ENCODE measurements at places on chromosomes 13 and 19.
A peak's percentile ranks its signal among the peaks of the same experiment; 100 is the strongest.

DNA sequence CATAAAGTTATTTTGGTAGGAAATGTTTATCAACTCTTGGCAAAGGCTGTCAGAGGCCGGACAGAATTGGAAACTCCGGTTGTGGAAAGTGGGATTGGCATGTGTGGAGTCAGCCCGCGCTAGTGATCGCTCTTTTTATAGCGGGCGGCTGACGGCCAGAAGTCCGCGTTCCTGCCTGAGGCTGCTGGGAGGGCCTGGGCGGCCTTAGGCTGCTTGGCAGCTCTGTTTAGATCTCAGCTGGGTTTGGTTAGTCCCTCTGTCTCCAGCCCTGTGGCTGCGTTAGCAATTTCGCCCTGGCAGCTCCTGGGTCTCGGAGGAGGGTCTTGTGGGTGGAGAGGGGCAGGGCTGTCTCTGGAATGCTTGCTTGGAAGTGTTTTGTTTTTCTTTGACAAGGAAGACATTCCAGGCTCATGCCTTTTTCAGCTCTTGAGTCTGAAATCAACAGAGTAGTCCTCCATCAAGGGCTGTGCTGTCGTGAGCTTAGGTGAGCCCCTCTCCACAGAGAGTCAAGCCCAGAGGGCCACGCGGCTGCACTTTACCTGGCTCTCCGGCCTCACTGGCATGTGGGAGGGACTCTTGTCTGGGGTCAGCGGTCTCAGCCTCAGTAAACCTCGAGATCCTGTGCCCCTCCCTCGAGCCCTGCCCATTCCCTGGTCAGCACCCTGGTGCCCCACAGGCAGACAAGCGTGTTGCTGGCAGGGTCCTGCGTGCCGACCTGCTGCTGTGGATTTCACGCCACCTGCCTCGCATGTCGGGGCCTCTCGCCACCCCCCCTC is 22.5 kb downstream of the DOT1L start:
- no peak for DNase-seq

DNA sequence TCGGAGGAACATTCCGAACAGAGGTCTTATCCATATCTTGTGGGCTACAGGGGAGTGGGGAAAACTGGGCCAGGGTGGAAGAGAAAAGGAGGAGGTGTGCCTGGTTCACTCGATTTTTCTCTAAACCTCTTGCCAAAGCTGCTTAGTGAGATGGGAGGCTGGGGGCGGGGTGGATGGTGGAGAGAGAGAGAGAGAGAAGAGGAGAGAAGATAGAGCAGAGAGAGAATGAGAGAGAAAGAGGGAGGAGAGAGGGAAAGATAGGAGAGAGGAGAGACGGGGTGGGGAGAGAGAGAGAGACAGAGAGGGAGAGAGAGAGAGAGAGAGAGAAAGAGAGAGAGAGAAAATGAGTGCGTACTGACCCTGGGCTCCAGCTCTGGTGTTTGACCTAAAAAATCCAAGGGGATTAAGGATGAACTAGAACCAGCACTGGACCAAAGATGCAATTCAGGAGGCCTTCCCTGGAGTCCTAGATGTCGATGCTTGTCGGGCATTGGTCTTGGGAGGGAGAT is 14.1 kb downstream of the NOVA2 start:
- no peak for DNase-seq

DNA sequence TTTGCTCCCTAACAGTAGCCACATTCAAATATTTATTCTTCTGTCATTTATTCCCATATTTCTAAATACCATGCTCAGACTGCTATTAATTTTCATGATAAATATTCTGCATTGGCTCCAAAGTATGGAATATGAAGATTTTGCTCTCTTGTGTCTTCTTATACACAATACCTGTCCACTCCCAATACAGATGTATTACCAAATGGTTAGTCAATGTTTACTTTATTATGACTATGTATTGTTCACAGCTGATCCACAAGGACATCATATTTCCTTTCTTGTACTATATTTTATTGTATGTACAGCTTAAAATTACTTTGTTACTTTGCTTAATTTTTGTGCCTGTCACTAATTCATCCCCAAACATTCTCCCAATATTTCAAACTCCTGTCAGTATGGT is 322.3 kb downstream of the OXGR1 start:
- DNase-seq = no peak

GRCh38 chr19:33248954-33249613 is 23.4 kb upstream of the SLC7A10 start:
- no peak for DNase-seq

- no peak for DNase-seq
Observed at GRCh38 chr13:107977071-107977574, 238.2 kb downstream of the LIG4 start.

DNA sequence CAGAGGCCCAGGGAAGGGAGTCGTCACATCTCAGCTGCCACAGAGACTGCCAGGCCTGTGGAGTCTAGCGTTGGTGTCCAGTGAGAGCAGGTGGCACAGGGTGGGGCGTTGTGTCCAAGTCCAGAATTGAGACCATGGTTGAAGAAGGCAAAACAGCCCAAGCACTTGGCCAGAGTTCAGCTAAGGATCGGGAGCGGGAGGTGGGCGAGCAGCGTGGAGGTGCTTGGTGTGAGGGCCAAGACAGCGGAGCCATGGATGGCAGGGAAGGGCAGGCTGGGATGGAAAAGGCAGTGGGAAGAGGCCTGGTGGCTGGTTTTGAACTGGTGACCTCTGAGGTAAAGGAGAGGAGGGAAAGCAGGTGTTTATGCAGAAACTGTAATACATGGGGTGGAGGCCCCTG is 8.0 kb downstream of the IGFLR1 start:
- DNase-seq = no peak

GRCh38 chr13:48636550-48636949 is 17.2 kb upstream of the CYSLTR2 start:
- DNase-seq = no peak

GRCh38 chr19:32550666-32551065 is 30.3 kb upstream of the PDCD5 start:
- no peak for DNase-seq

- no peak for DNase-seq
Observed at GRCh38 chr19:43470288-43470687, 4.9 kb upstream of the LYPD3 start.

DNA sequence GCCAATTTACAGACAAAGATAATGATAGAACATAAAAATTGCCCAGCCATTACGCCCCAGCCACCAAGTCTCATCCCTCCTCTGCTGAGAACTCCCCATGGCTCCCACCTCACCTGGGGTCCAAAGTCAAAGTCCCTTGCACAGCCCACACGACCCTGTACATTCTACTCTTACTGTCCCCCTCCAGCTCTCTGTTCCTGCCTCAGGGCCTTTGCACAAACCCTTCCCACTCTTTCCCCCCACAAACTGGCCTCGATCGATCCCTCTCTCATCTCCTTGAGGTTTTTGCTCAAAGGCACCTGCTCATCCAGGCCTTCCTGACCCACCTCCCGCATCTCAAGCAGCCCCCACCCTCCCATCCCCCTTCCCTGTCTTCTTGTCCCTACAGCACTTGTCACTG is 1.3 kb downstream of the DOCK6 start:
- DNase-seq = no peak

GRCh38 chr19:2375353-2376121 is 15.5 kb downstream of the TMPRSS9 start:
- no peak for DNase-seq

DNA sequence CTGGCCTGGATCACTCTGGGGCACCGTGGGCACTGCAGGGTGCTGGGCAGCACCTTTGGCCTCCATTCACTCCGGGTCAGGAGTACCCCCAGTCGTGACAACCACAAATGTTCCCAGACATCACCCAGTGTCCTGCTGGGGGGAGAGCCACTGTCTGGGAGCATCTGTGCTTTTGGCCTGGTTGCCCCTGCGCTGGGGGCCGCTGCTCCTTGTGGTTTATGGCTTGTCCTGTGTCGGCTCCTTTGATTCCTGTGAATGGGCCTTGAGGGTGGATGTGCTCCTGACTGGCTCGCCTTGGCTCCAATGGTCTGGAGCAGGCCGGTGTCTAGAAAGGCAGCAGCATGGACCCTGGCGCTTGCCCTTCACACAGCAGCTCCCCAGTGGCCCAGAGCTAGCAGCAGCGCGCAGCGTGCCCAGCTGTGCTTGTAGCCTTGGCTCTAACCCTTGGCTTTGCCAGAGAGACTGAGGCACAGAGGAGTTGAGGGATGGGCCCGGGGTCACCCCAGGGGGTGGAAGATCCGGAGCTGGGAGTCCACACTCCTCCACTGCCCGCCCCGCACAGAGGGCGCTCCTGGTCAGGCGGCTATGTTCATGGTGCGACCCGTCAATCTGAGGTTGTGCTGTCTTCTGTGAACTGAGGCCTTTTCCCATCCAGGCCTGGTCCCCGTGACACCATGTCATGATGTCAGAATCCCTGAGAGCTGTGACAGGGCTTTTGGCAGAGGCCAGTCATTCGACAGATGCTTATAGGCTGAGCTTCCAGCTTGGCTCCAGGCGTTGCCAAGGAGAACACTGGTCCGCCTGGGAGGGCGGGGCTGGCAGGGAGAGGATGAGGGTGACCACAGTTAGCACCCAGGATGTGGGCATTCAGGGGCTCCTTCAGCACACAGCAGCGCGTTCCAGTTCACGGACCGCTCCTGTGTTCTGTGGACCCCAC is 4.1 kb downstream of the DAZAP1 start:
- DNase-seq = peak; percentile 71

- no peak for DNase-seq
Observed at GRCh38 chr13:44195245-44195644, 178.4 kb upstream of the SERP2 start.

DNA sequence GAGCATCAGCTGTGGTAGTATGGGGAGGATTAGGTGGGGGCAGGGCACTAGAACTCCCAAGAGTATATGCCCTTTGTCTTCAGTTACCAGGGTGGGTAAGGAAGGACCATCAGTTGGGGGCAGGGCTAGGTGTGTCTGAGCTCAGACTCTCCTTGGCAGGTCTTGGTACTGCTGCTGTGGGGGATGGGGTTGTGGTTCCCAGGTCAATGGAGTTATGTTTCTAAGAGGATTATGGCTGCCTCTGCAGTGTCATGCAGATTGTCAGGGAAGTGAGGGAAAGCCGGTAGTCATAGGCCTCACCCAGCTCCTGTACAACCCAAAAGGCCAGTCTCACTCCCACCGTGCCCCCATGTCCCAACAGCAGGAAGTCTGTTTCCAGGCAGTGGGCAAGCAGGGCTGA is 8.8 kb upstream of the ZNF578 start:
- DNase-seq = no peak

Data from cerebellar nuclear complex (tissue), 1 donor.